ENCODE measurements at places on chromosomes 11 and 22.

GRCh38 chr22:22881116-22882000 is 6.3 kb upstream of the IGLL5 start:
- no peak for DNase-seq

DNA sequence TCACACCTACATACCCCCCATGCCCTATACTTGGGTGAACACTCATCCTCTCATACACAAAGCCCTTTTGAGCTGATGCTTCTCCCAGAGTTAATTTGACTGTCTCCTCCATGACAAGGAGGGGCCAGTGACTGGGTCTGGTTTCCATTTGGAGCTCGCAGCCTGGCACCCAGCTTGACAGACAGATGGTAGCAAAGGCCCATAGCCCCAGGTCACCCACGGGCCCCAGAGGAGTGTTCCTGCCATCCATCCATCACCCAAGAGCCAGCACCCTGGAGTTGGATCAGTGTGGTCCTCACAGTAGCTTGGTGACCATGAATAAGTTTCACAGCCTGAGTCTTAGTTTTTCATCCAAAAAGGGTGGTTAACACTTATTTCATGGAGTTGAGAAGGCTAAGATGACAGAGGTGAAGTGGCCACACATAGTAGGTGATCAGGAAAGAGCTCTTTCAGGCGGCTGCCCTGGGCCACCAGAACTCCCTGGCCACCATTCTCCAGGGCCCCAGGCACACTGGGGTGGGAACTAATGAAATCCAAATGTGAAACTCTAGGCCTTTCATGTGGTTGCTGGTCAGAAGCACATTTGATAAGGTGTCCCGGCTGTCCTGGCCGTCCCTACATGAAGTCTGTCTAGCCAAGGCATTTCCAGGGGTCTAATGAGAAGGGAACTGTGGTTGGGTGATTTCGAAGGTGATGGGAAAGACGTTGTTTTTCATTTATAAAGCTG is 42.4 kb downstream of the LIF start:
- no peak for DNase-seq

- no peak for DNase-seq
Observed at GRCh38 chr22:48391820-48392219, 1435.9 kb downstream of the BRD1 start.

DNA sequence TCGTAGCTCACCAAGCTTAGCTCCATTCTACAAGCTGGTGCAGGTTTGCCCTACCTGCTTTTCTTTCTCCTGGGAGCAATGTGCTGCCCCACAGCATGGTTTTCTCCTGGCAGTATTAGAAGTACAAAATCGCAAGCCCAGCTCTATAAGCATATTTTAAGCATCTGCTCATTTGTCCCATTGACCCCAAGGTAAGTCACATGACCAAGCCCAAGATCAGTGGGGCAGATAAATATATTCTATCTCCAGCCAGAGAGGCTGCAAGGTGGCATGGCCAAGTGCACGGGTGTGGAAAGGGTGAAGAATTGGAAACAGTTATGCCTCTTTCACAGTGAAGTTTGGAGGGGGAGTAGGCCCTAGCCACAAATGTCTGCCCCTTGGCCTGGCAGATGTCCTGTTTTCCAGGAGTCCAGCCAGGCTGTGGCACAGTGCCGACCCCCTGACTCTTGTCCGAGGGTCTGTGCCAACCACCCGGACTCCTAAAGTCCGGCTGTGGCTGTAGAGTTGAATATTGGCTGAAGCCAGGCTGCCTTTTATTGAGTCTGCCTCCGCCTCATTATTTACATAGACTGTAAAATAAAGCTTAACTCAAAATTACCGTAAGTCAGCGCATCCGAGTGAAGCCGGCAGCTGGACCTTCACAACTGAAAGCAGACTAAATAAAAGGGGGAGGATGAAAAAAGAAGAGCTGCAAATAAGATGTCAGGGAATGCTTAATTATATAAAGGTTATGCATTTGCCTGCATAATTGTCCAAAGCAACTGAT is 165.7 kb downstream of the COMMD9 start:
- DNase-seq: no peak

- DNase-seq: peak; percentile 40
Observed at GRCh38 chr22:38706101-38706900, 557 bp downstream of the GTPBP1 start.

DNA sequence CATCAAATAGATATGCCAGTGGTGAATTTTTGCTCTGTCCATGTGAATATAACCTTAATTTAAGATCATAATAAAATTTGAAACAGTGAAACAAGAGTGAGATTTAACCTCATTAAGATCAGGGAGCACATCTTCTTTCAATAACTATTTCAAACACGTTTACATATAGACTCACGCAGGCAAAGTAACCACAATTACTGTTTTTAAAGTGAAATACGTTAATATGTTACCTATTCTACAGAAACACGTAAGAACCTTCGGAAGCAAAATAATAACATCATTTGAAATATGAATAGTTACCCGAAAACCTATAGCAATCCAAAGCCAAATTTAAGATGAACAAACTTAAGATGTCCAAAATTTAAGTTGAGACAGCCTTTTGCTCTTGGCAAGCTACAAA is 136.2 kb upstream of the ZC3H12C start:
- no peak for DNase-seq

DNA sequence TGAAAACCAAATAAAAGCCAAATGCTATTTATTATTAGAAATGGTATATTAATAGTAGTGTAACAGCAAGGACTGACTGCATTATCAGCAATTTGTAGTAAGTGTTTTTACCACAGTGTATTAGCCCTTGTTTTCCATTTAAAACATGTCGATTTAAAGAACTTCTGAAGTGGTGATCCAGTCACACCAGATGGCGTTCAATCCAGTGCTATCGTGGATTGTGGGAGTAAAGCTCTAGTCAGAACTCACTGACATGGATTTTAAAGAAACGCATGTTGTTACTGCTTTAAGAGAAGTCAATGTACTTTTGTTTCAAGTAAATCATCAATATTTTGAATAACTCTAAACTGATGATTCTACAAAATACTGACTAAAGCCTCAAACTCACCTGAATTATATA is 51.1 kb downstream of the LARGE2 start:
- no peak for DNase-seq

Data from stimulated activated CD4-positive, alpha-beta T cell treated with anti-CD3 and anti-CD28 coated beads, Interleukin-4, amount 100 ng/mL, for 24 hours (primary cell).